ENCODE measurements at places on chromosomes 1 and 21. TPM values are rescaled to one million over a fixed set of nuclear protein-coding genes. Genes with fewer than 3 reads are reported as not detected.

The CCDC30 gene
- 18.0 TPM for polyA plus RNA-seq

DNA sequence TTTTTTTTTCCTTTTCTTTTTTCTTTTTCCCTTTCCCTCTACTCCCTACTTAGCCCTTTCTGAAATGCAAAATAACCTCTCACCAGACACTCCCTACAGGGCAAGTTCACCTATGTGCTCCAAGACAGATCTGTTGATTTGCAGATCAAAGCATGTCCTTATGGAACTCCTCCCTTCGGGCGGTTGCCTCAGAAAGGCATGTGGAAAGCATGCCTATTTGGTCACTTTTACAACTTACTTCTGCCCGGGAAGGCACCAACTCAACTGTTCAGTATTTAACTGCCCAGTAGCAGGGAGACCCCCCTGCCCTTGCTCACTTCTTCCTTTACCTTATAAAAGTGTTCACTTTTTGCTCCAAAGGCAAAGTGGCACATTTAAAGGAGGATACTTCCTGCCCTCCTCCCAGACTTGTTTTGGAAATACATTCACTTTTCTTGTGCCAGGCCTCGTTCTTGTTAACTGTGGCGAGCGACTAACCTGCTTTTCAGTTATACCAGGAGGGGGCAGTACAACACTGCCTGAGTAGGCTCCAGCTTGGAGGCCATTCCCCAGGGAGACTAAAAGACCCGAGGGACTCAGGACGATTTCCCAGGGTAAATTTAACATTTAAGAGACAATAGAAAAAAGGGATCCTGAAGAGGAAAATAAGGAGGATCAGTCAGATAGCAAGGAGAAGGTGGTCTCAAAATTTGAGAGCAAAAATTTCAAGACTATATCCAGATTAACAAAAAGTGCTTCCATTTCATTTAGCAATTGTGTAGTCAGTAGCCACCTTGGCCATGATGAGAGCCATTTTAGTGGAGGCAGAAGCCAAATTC, 12.3 kb upstream of the SLAMF7 start:
- peak; percentile 33 for DNase-seq

- no peak for DNase-seq
Measured at GRCh38 chr21:26732432-26733221, 112.6 kb downstream of the ADAMTS1 start.

The SDC3 gene
- polyA plus RNA-seq = 25.3 TPM

DNA sequence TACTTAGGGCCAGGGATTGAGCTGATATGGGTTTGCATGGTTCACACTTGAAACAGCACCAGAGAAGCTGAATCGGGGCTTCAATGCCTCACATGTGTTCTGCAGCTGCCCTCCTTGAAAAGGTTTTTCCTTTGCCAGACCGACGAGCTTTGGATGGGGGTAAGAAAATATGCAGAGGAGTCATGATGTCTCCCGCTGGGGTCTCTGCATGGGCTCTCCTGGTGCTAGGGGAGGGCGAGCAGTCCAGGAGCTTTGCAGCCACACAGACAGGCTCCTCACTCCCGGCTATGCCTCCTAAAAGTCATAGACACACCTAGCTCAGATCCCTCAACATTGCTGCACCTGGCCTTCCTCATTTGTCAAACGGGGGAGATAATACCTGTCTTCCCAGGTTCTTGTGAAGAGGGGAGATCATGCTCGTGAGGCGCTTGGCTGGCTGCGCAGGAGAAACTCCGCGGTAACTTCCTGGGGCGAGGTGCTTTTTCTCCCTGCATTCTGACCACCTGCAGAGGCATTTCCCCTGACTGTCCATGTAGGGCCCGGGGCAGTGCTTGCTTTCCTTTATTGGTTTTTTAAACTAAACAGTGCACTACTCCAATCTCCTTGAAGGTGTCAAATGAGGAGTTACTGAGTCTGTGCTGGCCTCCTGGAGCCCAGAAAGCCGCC, 112.4 kb downstream of the PLXNA2 start:
- no peak for DNase-seq

The TCHHL1 gene
- not detected for polyA plus RNA-seq

DNA sequence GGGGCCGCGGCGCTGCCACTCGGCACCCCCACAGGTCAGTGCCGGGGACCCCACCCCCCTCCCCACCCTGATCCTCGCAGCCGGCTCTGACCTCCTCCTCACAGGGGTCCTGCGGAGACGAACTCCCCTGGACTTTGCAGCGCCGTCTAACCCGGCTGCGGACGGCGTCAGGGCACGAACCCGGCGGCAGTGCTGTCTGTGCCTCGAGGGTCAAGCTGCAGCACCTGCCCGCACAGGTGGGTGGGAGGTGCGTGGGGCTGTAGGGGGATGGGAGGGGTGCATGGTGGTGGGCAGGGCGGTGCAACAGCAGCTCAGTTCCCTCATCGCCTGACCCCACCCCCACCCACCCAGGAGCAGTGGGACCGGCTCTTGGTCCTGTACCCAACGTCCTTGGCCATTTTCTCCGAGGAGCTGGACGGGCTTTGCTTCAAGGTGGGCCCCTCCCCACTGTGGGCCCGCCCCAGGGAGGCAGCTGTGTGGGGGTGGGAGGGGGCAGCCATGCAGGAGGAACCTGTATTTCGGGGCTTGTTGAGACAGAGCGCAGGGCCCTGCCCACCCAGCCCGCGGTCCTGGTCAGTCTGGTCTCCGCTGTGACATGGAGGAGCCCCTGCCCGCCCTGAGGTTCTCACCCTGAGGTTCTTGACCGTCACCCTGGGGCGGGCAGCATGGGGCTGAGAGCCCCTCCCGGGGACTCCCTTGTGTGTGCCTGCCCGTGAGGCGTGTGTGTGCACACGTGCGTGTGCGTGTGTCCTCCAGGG, 4.9 kb downstream of the PLEKHN1 start:
- no peak for DNase-seq

The CMPK1 gene
- polyA plus RNA-seq = 83.7 TPM

The TTC39A gene
- polyA plus RNA-seq = 9.9 TPM

GRCh38 chr1:74504933-74505512, 7.4 kb downstream of the LRRC53 start:
- no peak for DNase-seq

DNA sequence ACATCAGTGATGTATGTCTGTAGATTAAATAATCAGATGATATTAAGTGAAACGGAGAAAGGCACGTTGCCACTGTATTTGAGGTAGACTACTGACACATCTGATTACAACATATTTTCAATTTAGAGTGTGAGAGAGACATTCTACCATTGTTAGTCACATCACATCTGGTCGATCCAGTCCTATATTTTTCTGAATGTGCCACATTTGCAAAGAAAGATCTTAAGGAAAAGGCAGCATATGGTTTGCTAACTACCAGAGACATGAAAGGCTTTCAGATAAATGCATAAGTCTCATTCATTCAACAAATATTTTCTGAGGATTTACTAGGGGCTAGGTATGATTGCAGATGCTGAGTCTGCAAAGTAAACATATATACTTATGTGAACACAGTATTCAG, 114.3 kb upstream of the RUNX1 start:
- DNase-seq = no peak

- DNase-seq = no peak
Measured at GRCh38 chr1:48617252-48617651, 145.2 kb upstream of the SPATA6 start.

DNA sequence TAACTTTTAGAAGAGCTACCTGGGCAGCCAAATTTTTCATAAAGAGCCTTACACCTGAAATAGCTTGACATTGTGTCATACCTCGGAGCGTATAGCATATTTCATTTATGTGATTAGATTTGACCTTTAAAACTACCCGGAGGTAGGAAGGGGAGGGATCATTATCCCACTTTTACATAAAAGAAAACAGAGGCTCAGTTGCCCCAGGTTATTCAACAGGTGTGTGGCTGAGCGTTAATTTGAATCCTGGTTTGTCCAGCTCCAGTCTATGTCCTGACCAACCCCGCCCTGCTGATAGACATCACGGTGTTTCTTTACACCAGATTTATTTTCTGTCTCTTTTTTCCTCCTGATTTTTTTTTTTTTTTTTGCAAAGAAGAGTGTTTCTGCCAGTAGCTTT, 39.7 kb downstream of the PBX1 start:
- no peak for DNase-seq

DNA sequence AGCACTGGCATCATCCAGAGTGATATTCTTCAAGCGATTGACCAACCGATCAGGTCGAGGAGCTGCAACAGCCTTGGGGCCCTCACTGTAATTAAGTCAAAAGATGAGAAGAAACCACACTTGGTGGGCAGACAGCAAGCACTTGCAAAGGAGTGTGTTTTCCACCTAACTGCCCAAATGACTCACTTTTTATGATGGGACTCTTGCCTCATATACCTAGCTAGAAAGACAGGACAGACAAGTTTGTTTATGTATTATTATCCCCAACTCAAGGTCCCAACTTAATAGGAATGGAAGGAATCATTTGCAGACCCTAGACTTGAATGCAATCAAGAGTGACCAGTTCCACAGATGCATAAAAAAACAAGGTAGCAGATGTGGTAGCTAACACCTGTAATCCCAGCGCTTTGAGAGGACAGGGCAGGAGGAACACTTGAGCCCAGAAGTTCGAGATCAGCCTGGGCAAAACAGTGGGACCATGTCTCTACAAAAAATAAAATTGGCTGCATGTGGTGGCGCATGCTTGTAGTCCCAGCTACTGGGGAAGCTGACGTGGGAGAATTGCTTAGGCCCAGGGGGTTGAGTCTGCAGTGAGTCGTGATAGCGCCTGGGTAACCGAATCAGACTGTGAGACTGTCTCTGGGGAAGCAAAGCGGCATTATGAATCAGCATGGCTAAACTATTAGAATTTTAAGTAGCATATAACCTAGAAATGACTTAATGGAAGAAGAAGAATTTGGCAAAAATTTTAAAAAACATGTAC, 2.3 kb upstream of the NRAS start:
- no peak for DNase-seq
